ENCODE measurements at places on chromosomes 4 and X. TPM values are rescaled to one million over a fixed set of nuclear protein-coding genes. Genes with fewer than 3 reads are reported as not detected.

ZNF732 gene
- 2.4 TPM for total RNA-seq

PPP1R3F gene
- 6.0 TPM for total RNA-seq

PDHA1 gene
- 162 TPM for total RNA-seq

DNA sequence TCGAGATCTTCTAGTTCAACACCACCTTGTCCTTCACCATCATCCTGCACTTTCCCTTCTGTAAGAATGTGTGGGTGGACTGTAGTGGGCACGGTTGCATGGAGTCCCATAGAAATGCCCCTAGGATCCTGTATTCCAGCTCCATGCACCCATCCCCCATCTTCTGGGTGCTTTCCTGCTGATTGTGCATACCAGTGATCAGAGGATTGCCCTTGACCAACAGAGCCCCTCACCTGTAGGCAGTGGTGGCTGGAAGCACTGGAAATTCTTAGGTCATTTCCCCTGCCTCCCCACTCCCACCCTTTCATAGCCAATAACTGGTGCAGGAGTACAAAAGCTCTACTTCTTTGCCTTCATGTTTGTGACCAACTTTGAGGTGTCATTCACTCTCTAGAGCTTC, 213.4 kb upstream of the ARSJ start:
- no peak overlapping the region for H3K4me3 ChIP-seq
- no peaks in the 10 kb centered on the region for H3K36me3 ChIP-seq
- no peaks in the 10 kb centered on the region for H3K4me1 ChIP-seq
- no peak for DNase-seq
- no peak overlapping the region for H3K27ac ChIP-seq
- no peaks in the 10 kb centered on the region for H3K27me3 ChIP-seq

DNA sequence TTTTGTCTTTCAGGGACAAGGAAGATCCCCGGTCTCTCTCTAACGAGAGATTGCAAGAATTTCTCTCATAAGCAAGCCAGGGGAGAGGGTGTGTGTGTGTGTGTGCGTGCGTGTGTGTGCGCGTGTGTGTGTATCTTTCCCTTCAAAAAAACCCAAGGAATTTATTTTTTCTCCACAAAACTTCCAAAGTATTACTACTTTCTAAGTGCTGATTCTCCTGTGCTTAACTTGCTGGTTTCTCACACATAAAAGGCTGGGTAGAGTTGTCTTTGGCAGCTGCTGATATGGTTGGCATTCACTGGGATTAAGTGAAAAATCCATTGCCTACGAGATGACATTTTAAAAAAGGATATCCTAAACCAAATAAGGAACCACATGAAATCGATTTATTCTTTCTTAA, 435.7 kb downstream of the RAPGEF2 start:
- no peaks in the 10 kb centered on the region for H3K27me3 ChIP-seq
- H3K36me3 ChIP-seq, result no peaks in the 10 kb centered on the region
- DNase-seq, result no peak

DNA sequence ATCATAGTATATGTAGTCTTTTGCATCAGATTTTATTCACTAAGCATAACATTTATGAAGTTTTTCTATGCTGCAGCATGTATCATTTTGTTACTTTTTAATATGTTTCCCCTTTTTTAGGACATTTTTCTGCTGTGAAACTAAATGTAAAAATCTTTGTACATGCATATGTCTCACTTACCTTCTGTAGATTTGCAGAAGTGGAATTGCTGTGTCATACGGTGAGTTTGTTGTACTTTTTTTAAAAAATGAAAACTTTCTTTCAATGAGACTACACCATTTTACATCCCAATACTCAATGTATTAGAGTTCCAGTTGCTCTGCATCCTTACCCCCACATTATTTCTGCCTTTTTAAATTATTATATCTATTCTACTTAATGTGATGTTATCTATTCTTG, 868.9 kb downstream of the PDHA2 start:
- no peak for DNase-seq
- no peaks in the 10 kb centered on the region for H3K4me1 ChIP-seq
- no peaks in the 10 kb centered on the region for H3K27me3 ChIP-seq
- no peaks in the 10 kb centered on the region for H3K36me3 ChIP-seq

- H3K27me3 ChIP-seq, result peaks cover 2% of the 10 kb centered on the region
- H3K36me3 ChIP-seq, result peaks cover 7% of the 10 kb centered on the region
- no peak overlapping the region for H3K27ac ChIP-seq
- H3K4me3 ChIP-seq, result no peak overlapping the region
- DNase-seq, result no peak
- H3K4me1 ChIP-seq, result peaks cover 10% of the 10 kb centered on the region
Measured at GRCh38 chrX:10496345-10496965, 123.9 kb downstream of the MID1 start.

- H3K4me1 ChIP-seq, result peaks cover 43% of the 10 kb centered on the region
- no peak for DNase-seq
- H3K36me3 ChIP-seq, result peaks cover 4% of the 10 kb centered on the region
Measured at GRCh38 chr4:99090481-99091215, 2.1 kb upstream of the ADH5 start.
